T-helper 1 cell (primary cell): ENCODE measurements at places on chromosomes 12 and 14.

GRCh38 chr12:39610436-39611025 lies 9.1 kb downstream of the ABCD2 start:
- no peak for DNase-seq

- no peak for DNase-seq
These were observed 22.9 kb downstream of the VEZT start for GRCh38 chr12:95240556-95240955.

DNA sequence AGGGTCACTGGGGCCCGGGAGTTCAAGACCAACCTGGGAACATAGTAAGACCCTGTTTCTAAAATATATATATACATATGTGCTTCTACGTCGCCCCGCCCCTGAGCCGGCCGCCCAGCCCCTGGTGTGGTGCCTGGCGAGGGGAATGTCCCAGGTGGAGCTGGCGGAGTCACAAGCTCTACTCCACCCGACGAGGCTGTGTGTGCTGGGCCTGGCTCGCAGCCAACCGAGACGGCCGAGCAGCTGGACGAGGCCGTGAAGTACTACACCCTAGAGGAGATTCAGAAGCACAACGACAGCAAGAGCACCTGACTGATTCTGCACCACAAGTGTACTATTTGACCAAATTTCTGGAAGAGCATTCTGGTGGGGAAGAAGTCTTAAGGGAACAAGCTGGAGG lies 22.1 kb upstream of the ITPK1 start:
- no peak for DNase-seq

GRCh38 chr14:30445011-30445793 lies 113.8 kb upstream of the G2E3 start:
- no peak for DNase-seq

- DNase-seq = no peak
These were observed 319.1 kb downstream of the PPFIA2 start for GRCh38 chr12:81440001-81440400.

GRCh38 chr12:70719071-70719470 lies 81.8 kb upstream of the PTPRB start:
- DNase-seq = no peak

DNA sequence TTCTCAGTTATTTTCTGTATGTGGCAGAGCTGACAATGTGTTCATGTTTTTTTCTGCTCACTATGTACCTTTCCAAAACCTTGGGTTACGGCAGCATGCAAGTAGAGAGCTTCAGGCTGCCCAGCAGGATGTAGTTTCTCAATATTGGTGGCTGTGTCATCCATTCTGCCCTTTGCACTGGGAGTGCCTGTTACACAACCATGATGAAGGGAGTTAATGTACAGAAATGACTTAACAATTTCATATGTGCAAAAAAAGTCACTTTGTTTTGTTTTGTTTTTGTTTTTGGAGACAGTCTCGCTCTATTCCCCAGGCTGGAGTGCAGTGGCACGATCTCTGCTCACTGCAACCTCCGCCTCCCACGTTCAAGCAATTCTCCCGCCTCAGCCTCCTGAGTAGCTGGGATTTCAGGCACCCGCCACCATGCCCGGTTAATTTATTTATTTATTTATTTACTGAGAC lies 6.1 kb upstream of the CNIH1 start:
- no peak for DNase-seq

- no peak for DNase-seq
These were observed 700 bp downstream of the PRKAG1 start for GRCh38 chr12:49017891-49018260.

DNA sequence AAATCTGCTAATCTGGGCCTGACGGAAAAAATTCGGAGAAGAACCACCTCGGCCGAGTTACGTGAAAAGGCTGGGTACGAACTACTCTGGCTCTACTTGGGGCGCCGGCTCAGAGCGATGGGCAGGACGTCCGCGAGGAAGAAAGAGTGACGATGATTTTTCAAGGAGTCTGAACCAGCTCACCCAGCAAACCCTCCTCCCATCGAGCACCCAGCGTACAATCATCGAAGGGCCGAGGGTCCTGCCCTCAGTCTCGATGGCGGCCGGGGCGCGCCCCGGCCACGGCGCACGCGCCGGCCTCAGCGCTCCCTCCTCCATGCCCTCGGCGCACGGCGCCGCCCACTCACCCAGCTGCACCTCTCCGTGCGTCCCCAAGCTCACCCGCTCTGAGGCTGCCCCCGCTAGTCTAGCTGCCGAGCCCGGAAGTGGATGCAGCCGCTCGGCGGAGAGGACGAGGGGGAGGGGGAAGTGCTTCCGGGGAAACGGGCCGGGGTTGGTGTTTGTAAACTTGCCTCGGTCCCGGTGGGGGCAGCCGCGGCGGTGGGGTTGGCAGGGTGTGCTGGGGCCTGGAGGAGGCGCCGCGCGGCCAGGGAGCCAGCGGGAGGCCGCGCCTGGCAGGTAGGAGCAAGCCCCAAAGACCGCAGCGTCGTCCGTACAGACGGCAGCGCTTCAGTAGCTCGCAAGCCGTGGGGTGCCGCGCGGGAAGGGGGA lies at the start of the genes CSAD and ZNF740:
TSS of gene CSAD (minus strand) at position 706 of the 711 bp plus-strand sequence. CDS start 7,455 bp downstream, outside the sequence.
TSS of gene ZNF740 (plus strand) at position 503 of the 711 bp plus-strand sequence. CDS start 1,262 bp downstream, outside the sequence.
- DNase-seq = peak; percentile 97

DNA sequence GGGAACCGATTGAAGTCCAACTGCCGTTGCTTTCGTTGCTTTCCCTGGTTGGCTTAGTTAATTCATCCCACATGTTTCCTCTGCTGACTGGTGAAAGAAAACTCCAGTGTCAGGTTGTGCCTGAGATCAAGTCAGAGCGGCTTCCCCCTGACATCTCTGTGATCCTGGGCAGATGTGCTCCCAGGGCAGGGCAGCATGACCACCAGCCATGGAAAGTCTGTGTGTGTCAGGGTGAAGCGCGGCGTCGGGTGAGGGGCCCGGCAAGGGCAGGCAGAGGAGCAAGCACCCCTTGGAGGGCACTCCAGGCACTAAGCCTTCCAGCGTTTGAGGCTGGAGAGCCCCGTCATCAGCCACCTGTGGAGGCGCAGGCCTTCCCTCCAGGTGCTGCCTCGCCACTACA lies 54.5 kb upstream of the IGF1 start:
- no peak for DNase-seq

DNA sequence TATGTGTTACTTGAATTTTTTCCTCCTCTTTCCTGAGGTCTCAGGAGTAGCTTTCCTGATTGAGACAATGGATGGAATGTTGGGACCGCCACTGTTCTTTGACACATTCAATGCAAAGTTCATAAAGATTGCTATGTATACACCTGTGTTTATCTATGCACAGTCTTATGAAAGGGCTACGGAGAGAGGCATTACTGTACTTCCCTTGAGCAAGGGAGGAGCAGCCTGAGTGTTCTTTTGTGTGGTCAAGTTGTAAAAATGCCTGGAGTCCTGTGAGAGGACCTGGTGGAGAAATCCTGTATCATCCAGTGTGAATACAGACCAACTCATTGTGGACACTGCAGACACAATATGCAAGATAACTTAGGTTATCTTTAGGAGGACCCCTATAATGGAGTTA lies 1.2 kb downstream of the SRGAP1 start:
- DNase-seq = no peak

DNA sequence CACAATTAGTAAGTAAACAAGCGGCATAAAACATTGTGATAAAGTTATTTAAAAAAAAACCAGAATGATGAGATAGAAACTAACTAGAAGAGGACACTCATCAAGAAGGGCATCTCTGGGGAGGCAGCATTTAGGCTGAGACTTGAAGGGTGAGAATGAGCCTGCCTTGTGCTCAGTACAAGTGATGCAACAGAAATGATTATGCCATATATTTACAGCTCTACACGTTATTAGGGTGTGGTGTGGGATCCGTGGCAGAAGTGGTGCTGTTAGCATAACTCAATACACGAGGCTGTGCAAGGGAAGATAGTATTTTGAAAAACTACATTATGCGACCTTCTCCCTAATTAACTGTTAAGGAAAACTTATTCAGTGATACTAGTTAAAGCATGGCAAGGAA lies 178.5 kb upstream of the ATF7IP start:
- DNase-seq = no peak

DNA sequence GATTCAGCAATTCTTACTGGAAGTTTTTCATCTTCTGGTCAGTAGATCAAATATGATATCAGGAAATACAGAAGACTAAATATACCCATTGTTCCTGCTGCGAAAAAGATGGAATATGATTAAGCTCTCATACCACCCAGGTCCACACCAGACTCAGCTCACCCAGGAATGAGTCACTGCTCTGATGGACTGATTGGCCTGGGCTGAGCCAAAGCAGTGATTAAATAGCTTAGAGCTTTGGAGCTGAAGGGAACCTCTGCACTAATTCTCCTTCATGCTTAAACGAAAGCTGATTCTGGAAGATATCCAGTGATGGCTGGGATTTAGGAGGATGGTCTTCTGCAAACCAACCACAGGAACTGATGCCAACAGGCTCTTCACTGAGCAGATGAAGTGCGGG lies 62.0 kb upstream of the SYT1 start:
- DNase-seq = no peak

GRCh38 chr12:88163371-88163770 lies 21.3 kb downstream of the TMTC3 start:
- DNase-seq = no peak

- no peak for DNase-seq
These were observed 49.1 kb downstream of the ANKS1B start for GRCh38 chr12:99935608-99936007.

GRCh38 chr12:117878605-117879004 lies 90.2 kb downstream of the KSR2 start:
- DNase-seq = no peak

- no peak for DNase-seq
These were observed 1145.8 kb downstream of the GALC start for GRCh38 chr14:86847140-86847539.

- no peak for DNase-seq
These were observed 23.8 kb downstream of the BAZ1A start for GRCh38 chr14:34851395-34851794.

GRCh38 chr14:93778453-93778852 lies 9.8 kb downstream of the PRIMA1 start:
- DNase-seq = no peak

- DNase-seq = no peak
These were observed 99.5 kb downstream of the CALM1 start for GRCh38 chr14:90496379-90496778.

- DNase-seq = no peak
These were observed 453.9 kb upstream of the MGAT4C start for GRCh38 chr12:86710109-86710508.

GRCh38 chr12:168763-169525 lies 45.0 kb downstream of the SLC6A12 start:
- no peak for DNase-seq

DNA sequence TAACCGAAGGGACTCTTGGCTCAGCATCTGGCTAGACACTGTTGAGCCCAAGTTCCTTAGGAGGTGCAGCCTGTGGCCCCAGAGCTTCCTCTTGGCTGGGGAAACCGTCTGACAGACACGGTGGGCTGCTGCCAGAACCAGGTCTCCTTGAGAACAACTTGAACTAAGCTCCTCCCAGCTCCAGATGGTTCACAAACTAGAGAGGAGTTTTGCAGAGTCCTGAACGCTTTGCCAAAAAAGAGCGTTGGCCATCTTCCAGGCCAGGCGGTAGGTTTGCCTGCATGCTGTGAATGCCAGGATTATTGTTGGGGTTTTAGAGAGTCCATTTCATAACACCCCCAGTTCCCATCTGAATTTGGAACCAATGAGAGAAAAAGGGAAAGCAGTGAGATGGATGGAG lies 399.8 kb downstream of the RGS6 start:
- DNase-seq = no peak

- no peak for DNase-seq
These were observed 48.8 kb downstream of the LTBP2 start for GRCh38 chr14:74563233-74563585.

DNA sequence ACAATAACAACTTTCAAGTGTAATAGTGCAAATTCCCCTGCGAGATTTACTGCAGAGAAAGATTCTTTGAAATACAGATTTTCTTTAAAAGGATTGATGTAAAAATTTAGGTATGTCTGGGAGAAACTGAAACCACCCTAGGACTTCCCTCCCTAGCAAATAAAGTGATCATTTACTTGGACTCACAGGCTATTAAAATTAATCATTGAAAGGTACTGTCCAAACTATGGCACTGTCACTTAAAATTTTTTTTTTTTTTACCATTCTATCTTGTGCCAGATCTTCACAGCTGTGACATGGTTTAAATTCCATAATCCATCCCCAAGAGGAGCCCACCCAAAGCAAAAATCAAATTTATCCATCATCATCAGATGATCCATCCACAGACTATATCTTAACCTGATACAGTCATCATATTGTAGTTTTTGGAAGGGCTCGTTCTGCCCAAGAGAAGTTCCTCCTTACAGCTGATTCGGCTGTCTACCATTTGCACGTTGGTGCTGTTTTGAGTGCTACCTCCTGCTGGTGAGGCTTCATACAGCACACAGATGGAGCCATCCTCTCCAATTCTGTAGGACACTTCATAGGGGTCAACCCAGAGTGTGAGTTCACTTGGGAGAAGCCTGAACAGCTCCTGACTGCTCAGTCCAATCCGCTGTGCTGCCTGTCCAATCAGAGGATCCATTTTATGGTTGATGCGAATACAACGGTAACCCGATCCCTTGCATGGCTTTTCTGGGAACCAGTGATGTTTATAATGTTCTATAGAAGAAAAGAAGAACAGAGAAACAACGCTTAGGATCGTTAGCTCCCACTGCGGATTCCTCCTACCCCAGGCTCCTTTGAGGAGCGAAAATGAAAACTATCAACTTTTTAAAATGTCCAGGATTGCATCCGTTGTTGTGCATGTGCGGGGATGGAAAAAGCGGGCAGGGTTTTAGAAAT lies 1.7 kb downstream of the BTG1 start:
- peak; percentile 86 for DNase-seq

- DNase-seq = no peak
These were observed 12.5 kb downstream of the SYT10 start for GRCh38 chr12:33427071-33427470.

DNA sequence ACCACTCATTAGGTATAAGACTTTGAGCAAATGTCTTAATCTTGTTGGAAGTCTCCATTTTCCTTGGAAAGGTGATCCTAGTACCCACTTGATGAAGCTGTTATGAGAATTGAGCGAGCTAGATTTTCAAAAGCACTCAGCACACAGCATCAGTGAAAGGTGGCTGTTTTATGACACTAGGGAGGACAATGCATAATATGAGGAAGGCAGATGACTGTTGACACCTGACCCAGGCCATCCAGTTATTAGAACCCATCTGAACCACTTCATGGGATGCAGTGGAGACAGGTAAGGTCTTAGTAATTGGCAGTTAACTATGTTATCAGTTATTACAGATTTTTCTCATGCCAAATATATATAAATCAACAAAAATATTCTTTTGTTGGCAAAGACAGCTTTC lies 369.9 kb upstream of the PDE3A start:
- DNase-seq = no peak

DNA sequence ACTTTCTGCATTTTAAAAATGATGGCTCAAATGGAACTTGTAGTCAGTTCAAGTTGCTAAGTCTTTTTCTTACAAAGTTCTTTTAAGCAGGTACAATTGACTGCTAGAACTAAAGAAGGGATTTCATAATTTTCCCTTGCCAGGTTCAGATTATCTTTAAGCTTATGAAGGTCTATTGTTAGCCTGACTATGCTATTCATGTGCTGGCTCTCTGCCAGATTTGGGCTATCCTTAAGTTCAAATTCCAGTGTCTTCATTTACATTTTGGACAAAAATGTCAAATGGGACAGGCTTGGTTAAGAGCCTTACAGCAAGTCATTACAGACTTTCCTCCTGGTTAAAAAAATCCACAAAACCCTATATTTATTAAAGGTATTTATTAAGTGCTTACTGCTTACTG lies 42.3 kb downstream of the INSM2 start:
- DNase-seq = no peak

- peak; percentile 53 for DNase-seq
These were observed 9.5 kb downstream of the TRAF3 start for GRCh38 chr14:102786768-102787167.

- no peak for DNase-seq
These were observed 42.7 kb downstream of the GPHB5 start for GRCh38 chr14:63276016-63276415.

GRCh38 chr14:21960636-21961035 lies 287.0 kb upstream of the OR4E1 start:
- no peak for DNase-seq
